ENCODE measurements at places on chromosomes 1 and 21.

- no peaks in the 10 kb centered on the region for H3K36me3 ChIP-seq
- no peaks in the 10 kb centered on the region for H3K4me1 ChIP-seq
- no peak for DNase-seq
- no peak within 1 kb of the TSS for H3K27ac ChIP-seq
- no peak within 1 kb of the TSS for H3K4me3 ChIP-seq
Measured at GRCh38 chr1:206921772-206922265, at the start of gene FCMR. Gene FCMR (minus strand): TSS chr1:206921941. CDS start chr1:206921854, 87 bp downstream.

DNA sequence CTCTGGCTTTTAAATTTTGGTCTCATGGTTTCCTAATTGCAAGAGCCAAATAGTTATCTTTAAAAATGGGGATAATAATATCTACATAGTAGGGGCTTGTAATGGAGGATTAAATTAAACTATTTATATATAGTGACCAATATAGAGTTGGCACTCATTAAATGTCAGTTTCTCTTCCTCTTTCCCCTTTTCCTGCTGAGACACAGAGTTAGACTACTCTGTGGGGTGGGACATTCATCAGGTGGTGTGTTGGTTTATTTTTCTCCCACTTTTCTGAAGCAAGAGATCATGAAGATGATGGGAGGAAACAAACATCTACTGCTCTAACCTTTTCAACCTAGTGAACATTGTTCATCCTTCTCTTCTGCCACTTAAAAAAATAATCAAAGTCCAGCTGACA lies 17.3 kb upstream of the RAP1A start:
- no peak overlapping the region for H3K4me3 ChIP-seq
- no peaks in the 10 kb centered on the region for H3K4me1 ChIP-seq
- DNase-seq = no peak
- no peak overlapping the region for H3K27ac ChIP-seq

DNA sequence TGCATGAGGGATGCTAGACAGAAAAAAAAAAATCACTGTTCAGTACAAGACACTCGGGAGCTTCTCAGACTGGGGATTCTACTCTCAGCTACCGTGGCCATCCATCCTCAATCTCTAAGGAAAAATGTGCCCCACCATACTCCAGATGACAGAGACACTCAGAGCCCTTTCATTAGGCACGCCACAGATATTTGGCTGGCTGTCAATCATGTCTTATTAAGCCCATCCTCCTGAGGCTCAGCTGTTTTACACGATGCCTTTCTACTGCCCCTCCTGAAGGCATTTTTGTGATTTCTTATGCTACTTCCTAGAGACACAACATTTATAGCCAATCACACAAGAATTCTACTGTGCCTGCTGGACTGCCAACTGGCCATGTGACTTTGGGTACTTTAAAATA lies 92.9 kb downstream of the KIF14 start:
- H3K27ac ChIP-seq = no peak overlapping the region
- H3K27me3 ChIP-seq = no peaks in the 10 kb centered on the region
- no peak for DNase-seq
- H3K4me3 ChIP-seq = no peak overlapping the region

- H3K4me3 ChIP-seq = peak overlapping the region; percentile 85
- H3K27ac ChIP-seq = peak overlapping the region; percentile 96
- H3K4me1 ChIP-seq = peaks cover 26% of the 10 kb centered on the region
- no peaks in the 10 kb centered on the region for H3K27me3 ChIP-seq
- H3K36me3 ChIP-seq = peaks cover 31% of the 10 kb centered on the region
Measured at GRCh38 chr1:155272466-155273342, 600 bp downstream of the CLK2 start.

GRCh38 chr1:39213511-39214002 lies 9.1 kb downstream of the MACF1 start:
- peaks cover 20% of the 10 kb centered on the region for H3K4me1 ChIP-seq
- no peaks in the 10 kb centered on the region for H3K36me3 ChIP-seq
- no peak overlapping the region for H3K27ac ChIP-seq

GRCh38 chr1:173302890-173303829 lies 96.0 kb upstream of the TNFSF4 start:
- no peaks in the 10 kb centered on the region for H3K36me3 ChIP-seq
- no peak overlapping the region for H3K27ac ChIP-seq

DNA sequence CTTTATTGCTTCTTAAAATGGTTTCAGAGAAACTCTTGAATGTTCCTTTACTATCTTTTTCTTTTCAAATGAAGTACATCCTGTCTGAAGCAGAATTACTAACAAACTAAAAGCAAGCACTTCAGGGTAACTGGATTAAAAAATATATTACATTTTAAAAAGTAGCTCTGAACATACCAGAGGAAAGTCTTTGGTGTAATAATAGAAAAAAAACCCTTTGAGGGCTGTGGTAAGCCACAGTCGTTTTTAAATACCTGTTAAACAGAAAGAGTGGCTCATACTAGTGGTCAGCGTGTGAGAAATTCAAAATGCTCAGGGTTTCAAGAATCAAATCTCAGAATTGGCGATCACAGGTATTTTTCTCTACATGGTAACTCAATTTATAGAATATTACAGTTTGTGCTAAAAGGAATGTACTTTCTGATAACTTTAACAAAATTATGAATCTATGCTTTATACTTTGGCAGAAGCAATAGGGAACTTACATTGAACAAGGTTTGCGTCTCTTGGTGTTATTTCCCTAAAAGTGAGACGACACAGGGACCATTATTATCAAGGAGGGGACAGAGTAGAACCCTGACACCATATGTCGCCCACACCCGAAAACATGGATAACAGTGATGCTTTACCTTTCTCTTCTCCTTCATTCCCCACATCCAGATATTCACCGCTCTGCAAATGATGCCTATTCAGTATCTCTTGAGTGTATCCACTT lies 97.0 kb upstream of the DPH5 start:
- H3K36me3 ChIP-seq = no peaks in the 10 kb centered on the region
- no peak overlapping the region for H3K27ac ChIP-seq
- DNase-seq = no peak
- H3K4me3 ChIP-seq = no peak overlapping the region

- H3K27me3 ChIP-seq = no peaks in the 10 kb centered on the region
- H3K36me3 ChIP-seq = no peaks in the 10 kb centered on the region
- H3K4me1 ChIP-seq = no peaks in the 10 kb centered on the region
- DNase-seq = no peak
Measured at GRCh38 chr1:25657121-25657882, 40.7 kb downstream of the MAN1C1 start.

- no peak overlapping the region for H3K27ac ChIP-seq
- H3K4me1 ChIP-seq = peaks cover 24% of the 10 kb centered on the region
- H3K27me3 ChIP-seq = no peaks in the 10 kb centered on the region
- no peak overlapping the region for H3K4me3 ChIP-seq
- DNase-seq = no peak
- peaks cover 7% of the 10 kb centered on the region for H3K36me3 ChIP-seq
Measured at GRCh38 chr1:218587900-218588299, 242.8 kb downstream of the TGFB2 start.

- no peaks in the 10 kb centered on the region for H3K36me3 ChIP-seq
- H3K4me3 ChIP-seq = no peak overlapping the region
- no peaks in the 10 kb centered on the region for H3K27me3 ChIP-seq
- no peaks in the 10 kb centered on the region for H3K4me1 ChIP-seq
- DNase-seq = no peak
- no peak overlapping the region for H3K27ac ChIP-seq
Measured at GRCh38 chr1:113027007-113027406, 46.0 kb upstream of the LRIG2 start.

GRCh38 chr1:26289158-26290059 lies 9.5 kb downstream of the SH3BGRL3 start:
- H3K27me3 ChIP-seq = no peaks in the 10 kb centered on the region
- no peaks in the 10 kb centered on the region for H3K36me3 ChIP-seq
- DNase-seq = no peak
- no peak overlapping the region for H3K4me3 ChIP-seq
- H3K4me1 ChIP-seq = peaks cover 14% of the 10 kb centered on the region
- H3K27ac ChIP-seq = no peak overlapping the region

DNA sequence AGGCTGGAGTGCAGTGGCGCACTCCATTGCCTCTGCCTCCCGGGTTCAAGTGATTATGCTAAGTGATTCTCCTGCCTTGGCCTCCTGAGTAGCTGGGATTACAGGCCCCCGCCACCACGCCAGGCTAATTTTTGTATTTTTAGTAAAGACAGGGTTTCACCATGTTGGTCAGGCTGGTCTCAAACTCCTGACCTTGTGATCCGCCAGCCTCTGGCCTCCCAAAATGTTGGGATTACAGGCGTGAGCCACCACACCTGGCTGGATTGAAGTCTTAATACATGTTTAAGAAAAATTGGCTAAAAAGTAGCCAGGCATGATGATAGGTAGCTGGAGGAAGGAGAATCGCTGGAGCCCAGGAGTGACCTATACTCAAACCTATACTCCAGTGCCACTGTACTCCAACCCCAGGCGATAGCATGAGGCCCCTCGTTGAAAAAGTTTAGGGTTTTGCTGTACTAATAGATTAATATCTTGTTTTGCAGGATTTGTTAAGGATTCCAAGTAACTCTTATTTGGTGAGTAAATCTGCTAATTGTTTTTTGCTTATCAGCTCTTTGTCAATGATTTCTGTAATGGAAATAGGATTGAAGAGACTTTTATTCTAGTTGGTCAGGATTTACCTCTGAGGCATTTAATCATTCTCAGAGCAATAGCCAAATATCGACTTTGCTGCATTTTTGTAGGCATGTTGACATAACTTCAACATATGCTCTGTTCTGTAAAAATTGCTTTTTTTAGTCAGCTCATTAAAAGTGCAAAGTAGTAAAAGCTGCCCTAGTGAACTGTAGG lies 2.0 kb downstream of the RCC1 start:
- peaks cover 36% of the 10 kb centered on the region for H3K36me3 ChIP-seq
- H3K4me3 ChIP-seq = peak overlapping the region; percentile 94
- H3K27ac ChIP-seq = peak overlapping the region; percentile 97
- H3K27me3 ChIP-seq = no peaks in the 10 kb centered on the region
- peaks cover 23% of the 10 kb centered on the region for H3K4me1 ChIP-seq

- H3K27me3 ChIP-seq = peaks cover 11% of the 10 kb centered on the region
- no peaks in the 10 kb centered on the region for H3K36me3 ChIP-seq
- no peak overlapping the region for H3K4me3 ChIP-seq
- H3K4me1 ChIP-seq = no peaks in the 10 kb centered on the region
Measured at GRCh38 chr1:60031146-60031545, 42.4 kb downstream of the C1orf87 start.

- H3K27me3 ChIP-seq = no peaks in the 10 kb centered on the region
- no peak overlapping the region for H3K4me3 ChIP-seq
- no peaks in the 10 kb centered on the region for H3K4me1 ChIP-seq
- no peak for DNase-seq
- H3K36me3 ChIP-seq = no peaks in the 10 kb centered on the region
- H3K27ac ChIP-seq = no peak overlapping the region
Measured at GRCh38 chr1:198967566-198967965, 328.7 kb downstream of the PTPRC start.

GRCh38 chr1:9406111-9406510 lies 113.4 kb downstream of the SPSB1 start:
- no peak for DNase-seq
- H3K27ac ChIP-seq = no peak overlapping the region
- H3K4me3 ChIP-seq = no peak overlapping the region
- no peaks in the 10 kb centered on the region for H3K27me3 ChIP-seq
- H3K36me3 ChIP-seq = no peaks in the 10 kb centered on the region
- peaks cover 20% of the 10 kb centered on the region for H3K4me1 ChIP-seq

GRCh38 chr1:40247655-40248054 lies at the start of gene TMCO2:
Gene TMCO2 (plus strand): TSS chr1:40247937. CDS start chr1:40247994, 57 bp downstream.
- H3K4me3 ChIP-seq = no peak within 1 kb of the TSS
- H3K36me3 ChIP-seq = no peaks in the 10 kb centered on the region
- no peak for DNase-seq
- no peaks in the 10 kb centered on the region for H3K27me3 ChIP-seq

GRCh38 chr21:37257511-37257966 lies 9.6 kb downstream of the VPS26C start:
- no peaks in the 10 kb centered on the region for H3K27me3 ChIP-seq
- no peak for DNase-seq
- H3K4me3 ChIP-seq = no peak overlapping the region
- no peaks in the 10 kb centered on the region for H3K4me1 ChIP-seq
- no peak overlapping the region for H3K27ac ChIP-seq

DNA sequence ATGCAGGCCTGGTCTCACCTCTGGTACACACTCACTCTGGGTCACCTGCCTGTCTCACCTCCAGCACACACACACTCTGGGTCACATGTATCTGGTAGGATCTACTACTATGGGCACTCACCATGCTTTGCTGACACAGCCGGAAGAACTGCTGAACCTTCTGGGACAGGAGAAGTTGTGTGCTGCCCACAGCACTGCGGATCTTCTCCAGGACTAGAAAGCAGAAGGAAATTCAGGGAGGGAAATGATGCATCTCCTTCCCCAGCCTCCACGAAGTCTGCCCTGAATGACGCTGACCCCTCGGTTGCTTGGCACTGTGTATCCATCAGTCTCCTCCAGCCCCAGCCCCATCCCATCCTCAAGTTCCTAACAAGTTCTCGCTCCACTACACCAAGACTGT lies 7.9 kb upstream of the SMIM12 start:
- peaks cover 14% of the 10 kb centered on the region for H3K27me3 ChIP-seq
- H3K36me3 ChIP-seq = no peaks in the 10 kb centered on the region
- H3K27ac ChIP-seq = no peak overlapping the region
- peaks cover 8% of the 10 kb centered on the region for H3K4me1 ChIP-seq

GRCh38 chr1:115440733-115441132 lies 102.7 kb upstream of the NGF start:
- no peaks in the 10 kb centered on the region for H3K36me3 ChIP-seq
- DNase-seq = no peak
- no peak overlapping the region for H3K27ac ChIP-seq
- H3K4me1 ChIP-seq = no peaks in the 10 kb centered on the region
- no peak overlapping the region for H3K4me3 ChIP-seq

GRCh38 chr1:206713070-206713469 lies 28.4 kb downstream of the MAPKAPK2 start:
- H3K27ac ChIP-seq = no peak overlapping the region
- DNase-seq = no peak
- no peak overlapping the region for H3K4me3 ChIP-seq
- peaks cover 6% of the 10 kb centered on the region for H3K4me1 ChIP-seq
- no peaks in the 10 kb centered on the region for H3K36me3 ChIP-seq
- no peaks in the 10 kb centered on the region for H3K27me3 ChIP-seq

DNA sequence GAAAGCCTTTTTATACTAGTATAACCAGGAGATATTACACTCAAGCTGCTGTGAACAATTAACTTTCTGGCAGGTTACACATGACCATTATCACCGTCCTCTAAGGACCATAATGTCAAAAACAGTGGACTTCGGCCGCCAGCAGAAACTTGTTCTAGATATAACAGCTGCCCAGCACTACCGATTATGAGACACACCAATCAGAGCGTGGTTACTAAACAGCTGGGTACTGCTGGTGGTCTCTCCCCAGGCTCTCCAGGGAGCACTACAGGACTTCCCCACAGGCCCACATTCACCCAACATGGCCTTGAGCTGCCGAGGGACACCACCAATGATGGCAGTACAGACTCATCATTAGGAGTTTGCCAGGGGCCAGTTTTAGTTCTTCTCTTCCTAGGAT lies 57.9 kb upstream of the CTBS start:
- no peak for DNase-seq
- H3K4me3 ChIP-seq = no peak overlapping the region
- no peaks in the 10 kb centered on the region for H3K36me3 ChIP-seq
- no peak overlapping the region for H3K27ac ChIP-seq

- no peak overlapping the region for H3K27ac ChIP-seq
- H3K27me3 ChIP-seq = no peaks in the 10 kb centered on the region
- H3K36me3 ChIP-seq = no peaks in the 10 kb centered on the region
- H3K4me3 ChIP-seq = no peak overlapping the region
Measured at GRCh38 chr1:240538776-240539430, 73.1 kb downstream of the GREM2 start.

All from HCT116 (cell line).